Smooth muscle cell of trachea (primary cell): ENCODE measurements at places on chromosomes 5 and 9. TPM values are rescaled to one million over a fixed set of nuclear protein-coding genes. Genes with fewer than 3 reads are reported as not detected.

The IL9 gene
- not detected in 2 replicates for total RNA-seq

The FAM193B gene
- 25.7 and 41.7 TPM in 2 replicates for total RNA-seq

The CDH9 gene
- not detected in 2 replicates for total RNA-seq

The TRAF2 gene
- 11.8 and 14.6 TPM in 2 replicates for total RNA-seq

The SPINK6 gene
- not detected in 2 replicates for total RNA-seq

The GABRG2 gene
- total RNA-seq = not detected in 2 replicates

The ANKRD18B gene
- 0.87 and 2.6 TPM in 2 replicates for total RNA-seq

The NACC2 gene
- 19.9 and 30.3 TPM in 2 replicates for total RNA-seq

The GHR gene
- total RNA-seq = 2.8 and 3.5 TPM in 2 replicates

The NOP16 gene
- total RNA-seq = 4.5 and 7.6 TPM in 2 replicates

The LCN15 gene
- total RNA-seq = under 0.01 TPM in 1 of 2 replicates, not detected in the other

The NSG2 gene
- total RNA-seq = not detected in 2 replicates

The OR13C2 gene
- total RNA-seq = 0.15 TPM in 1 of 2 replicates, not detected in the other

The GRHPR gene
- 107 and 139 TPM in 2 replicates for total RNA-seq

The PRRT1B gene
- not detected in 2 replicates for total RNA-seq

The PLPPR1 gene
- total RNA-seq = not detected in 2 replicates

The AFAP1L1 gene
- 5.1 TPM in 2 replicates for total RNA-seq

The PCDHA10 gene
- total RNA-seq = under 0.01 and 0.17 TPM in 2 replicates

The CNTNAP3 gene
- total RNA-seq = 0.15 and 0.50 TPM in 2 replicates

The EXOSC3 gene
- 31.3 and 33.4 TPM in 2 replicates for total RNA-seq

The DRD1 gene
- total RNA-seq = under 0.01 TPM in 1 of 2 replicates, not detected in the other

The PCDHA13 gene
- total RNA-seq = under 0.01 TPM in 2 replicates

The SLC25A2 gene
- 0.50 and 1.0 TPM in 2 replicates for total RNA-seq
